ENCODE measurements at places on chromosomes 7 and 10. TPM values are rescaled to one million over a fixed set of nuclear protein-coding genes. Genes with fewer than 3 reads are reported as not detected.

CCDC3 gene
- 1.9 TPM for total RNA-seq

NUTM2D gene
- 4.4 TPM for total RNA-seq

CYP3A4 gene
- not detected for total RNA-seq

MKX gene
- 0.64 TPM for total RNA-seq

GRCh38 chr7:69518705-69519077, 79.6 kb upstream of the AUTS2 start:
- H3K36me3 ChIP-seq = no peaks in the 10 kb centered on the region
- no peak overlapping the region for H3K4me3 ChIP-seq
- H3K27me3 ChIP-seq = no peaks in the 10 kb centered on the region
- no peak for DNase-seq
- H3K27ac ChIP-seq = no peak overlapping the region
- no peaks in the 10 kb centered on the region for H3K4me1 ChIP-seq

DNA sequence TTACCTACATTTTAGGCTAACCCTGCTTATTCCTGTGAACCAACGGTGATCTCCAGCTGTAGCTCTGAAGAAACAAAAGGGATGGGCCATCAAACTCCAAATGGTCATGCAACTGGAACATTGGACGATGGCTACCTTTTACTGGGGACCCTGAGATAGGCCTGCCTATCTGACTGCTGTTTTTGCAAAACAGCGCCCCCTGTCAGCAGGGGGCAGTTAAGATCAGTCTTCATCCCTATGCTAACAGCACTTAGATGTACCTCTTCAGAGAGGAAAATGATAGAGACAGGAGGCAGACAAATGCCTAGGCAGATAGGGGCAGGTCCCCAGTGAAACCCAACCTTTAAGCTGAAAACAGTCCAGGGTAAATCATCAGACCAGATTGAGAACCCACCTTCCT, 1085.4 kb upstream of the SORCS1 start:
- no peaks in the 10 kb centered on the region for H3K36me3 ChIP-seq
- no peaks in the 10 kb centered on the region for H3K4me1 ChIP-seq
- DNase-seq = peak; percentile 2

DNA sequence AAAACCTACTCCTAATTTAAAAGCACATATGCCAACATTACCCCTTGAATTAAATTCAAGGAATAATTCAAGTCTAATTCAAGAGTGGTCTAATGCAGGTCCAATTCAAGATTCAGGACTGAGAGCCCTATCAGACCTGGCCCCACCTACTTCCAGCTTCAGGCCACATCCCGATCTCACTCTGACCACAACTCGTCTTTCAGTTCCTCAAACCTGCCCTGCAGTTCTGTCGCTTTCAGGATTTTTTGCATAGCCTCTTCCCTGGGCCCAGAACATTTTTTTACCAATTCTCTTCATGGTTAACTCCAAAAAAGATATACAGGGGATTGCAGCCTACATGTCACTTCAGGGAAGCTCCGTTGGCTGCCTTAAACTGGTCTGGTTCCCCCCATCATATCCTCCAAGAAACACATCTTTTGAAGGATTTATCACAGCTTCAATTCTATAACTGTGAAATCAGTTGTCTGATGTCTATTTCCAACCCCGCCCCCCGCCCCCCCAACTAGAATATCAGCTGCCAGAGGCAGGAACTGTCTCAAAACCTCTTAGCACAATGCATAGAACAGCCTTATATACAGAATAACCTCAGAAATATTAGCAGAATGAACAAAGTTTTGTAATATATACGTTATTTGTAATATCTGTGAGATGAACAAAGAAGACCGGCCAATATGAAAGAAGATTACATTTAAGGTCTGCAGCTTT, 20.8 kb downstream of the CCDC6 start:
- no peak overlapping the region for H3K4me3 ChIP-seq
- H3K36me3 ChIP-seq = 0 out of 2 replicates have a peak, but pooled peaks cover 2% of the 10 kb centered on the region
- no peak for DNase-seq
- H3K4me1 ChIP-seq = peaks cover 19% of the 10 kb centered on the region

DNA sequence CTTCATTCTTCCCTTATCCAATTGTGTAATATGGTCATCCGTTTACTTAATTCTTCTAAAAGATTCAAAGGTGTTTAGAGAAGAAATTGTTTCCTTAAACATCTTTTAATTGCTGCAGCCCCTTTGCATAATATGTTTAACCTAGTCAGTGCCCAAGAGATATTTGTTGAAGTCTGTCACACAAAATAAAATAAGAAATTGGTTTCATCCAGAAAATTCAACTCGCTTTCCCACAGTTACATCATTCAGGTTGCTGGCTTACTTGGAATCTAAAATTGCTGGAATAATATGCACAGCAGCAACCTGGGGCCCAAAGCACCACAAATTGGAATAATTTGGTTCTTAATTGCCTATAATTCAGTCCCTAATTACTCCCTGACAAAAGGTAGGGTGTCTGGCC, 155.1 kb upstream of the ETV1 start:
- no peaks in the 10 kb centered on the region for H3K36me3 ChIP-seq
- H3K27ac ChIP-seq = no peak overlapping the region
- H3K4me3 ChIP-seq = no peak overlapping the region
- no peaks in the 10 kb centered on the region for H3K27me3 ChIP-seq
- no peaks in the 10 kb centered on the region for H3K4me1 ChIP-seq
- DNase-seq = no peak

GRCh38 chr10:12180221-12180974, 15.3 kb downstream of the NUDT5 start:
- H3K27me3 ChIP-seq = no peaks in the 10 kb centered on the region
- H3K27ac ChIP-seq = no peak overlapping the region
- peaks cover 2% of the 10 kb centered on the region for H3K36me3 ChIP-seq
- no peaks in the 10 kb centered on the region for H3K4me1 ChIP-seq
- H3K4me3 ChIP-seq = no peak overlapping the region
- no peak for DNase-seq

DNA sequence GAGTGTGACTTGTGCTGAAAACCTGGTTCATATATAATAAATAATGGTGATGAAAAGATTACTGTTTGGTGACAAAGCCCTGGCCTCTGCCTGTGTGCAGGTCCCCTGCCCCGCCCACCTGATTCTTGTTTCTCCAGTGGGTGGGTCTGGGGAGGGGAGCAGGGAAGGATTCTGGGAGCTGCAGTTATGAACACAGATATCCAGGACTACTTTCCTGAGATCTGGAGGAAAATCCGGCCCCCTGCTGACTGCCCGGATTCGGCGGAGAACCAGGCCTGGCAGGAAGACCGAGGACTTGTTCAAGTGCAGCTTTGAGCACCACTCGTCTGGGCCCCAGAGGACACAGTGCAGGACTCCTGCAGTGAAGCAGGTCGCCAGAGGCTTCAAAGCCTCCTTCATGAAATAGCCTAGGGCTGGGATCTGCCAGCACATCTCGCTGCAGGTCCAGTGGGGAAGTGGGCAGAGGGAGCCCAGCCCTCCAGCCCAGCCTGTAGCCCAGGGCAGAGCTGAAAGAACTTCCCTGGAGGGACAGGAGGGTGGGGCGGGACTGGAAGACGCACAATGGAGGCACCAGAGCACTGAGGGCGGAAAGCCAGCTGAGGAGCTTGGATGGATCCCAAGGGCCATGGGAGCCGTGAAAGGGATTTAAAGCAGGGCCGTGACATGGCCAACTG, 7.0 kb downstream of the ATP6V0E2 start:
- no peak overlapping the region for H3K4me3 ChIP-seq
- DNase-seq = peak; percentile 30
- no peaks in the 10 kb centered on the region for H3K27me3 ChIP-seq
- no peak overlapping the region for H3K27ac ChIP-seq

- no peak overlapping the region for H3K27ac ChIP-seq
- H3K27me3 ChIP-seq = no peaks in the 10 kb centered on the region
- no peaks in the 10 kb centered on the region for H3K36me3 ChIP-seq
- no peaks in the 10 kb centered on the region for H3K4me1 ChIP-seq
- DNase-seq = no peak
These were observed 21.8 kb downstream of the ARHGAP19 start for GRCh38 chr10:97270523-97271154.

DNA sequence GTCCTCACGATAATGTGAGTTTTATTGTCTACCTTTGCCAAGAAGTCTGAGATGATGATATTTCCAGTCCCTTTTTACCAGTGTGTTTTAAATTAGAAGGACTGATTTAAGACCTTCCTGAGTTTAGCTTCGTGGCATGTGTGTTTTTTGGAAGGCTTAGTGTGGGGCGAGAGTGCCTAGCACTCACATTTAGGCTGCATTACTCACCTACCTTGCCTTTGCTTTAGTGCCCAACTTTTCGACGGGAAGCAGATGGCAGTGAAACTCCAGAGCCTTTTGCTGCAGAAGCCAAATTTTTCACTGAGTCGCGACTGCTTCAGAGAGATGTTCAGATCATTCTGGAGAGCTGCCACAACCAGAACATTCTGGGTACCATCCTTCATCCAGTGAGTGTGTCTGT, 50.9 kb downstream of the SND1 start:
- no peaks in the 10 kb centered on the region for H3K27me3 ChIP-seq
- no peak overlapping the region for H3K4me3 ChIP-seq
- peaks cover 1% of the 10 kb centered on the region for H3K36me3 ChIP-seq
- no peak overlapping the region for H3K27ac ChIP-seq
- H3K4me1 ChIP-seq = no peaks in the 10 kb centered on the region

GRCh38 chr10:129927351-129928120, 36.5 kb downstream of the EBF3 start:
- no peak overlapping the region for H3K4me3 ChIP-seq
- no peak overlapping the region for H3K27ac ChIP-seq
- DNase-seq = no peak
- H3K27me3 ChIP-seq = no peaks in the 10 kb centered on the region
- H3K36me3 ChIP-seq = no peaks in the 10 kb centered on the region
- H3K4me1 ChIP-seq = no peaks in the 10 kb centered on the region

DNA sequence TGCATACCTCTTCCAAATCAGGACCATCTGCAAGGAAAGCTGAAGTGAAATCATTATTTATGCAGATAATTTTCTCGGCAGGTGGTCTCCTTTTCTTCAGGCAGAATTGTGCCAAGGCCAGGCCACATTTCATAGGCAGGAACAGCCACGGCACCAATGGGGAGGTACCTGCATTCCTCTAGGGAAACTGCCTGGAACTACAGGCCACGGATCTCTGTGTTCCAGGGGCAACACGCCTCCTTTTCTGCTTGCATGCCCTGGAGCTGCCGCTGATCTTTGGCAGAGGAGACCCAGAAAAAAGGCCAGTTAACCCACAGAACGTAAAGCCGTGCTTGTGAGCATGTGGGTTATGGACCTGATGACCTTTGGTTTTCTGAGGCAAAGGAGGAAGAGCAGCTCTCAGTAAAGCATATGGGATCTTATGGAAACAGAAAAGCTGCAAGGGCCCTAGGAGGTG, 111.2 kb upstream of the KIAA1217 start:
- no peaks in the 10 kb centered on the region for H3K4me1 ChIP-seq
- no peak overlapping the region for H3K27ac ChIP-seq
- H3K4me3 ChIP-seq = no peak overlapping the region
- no peak for DNase-seq

GRCh38 chr7:85022064-85022697, 164.7 kb downstream of the SEMA3D start:
- DNase-seq = no peak
- no peaks in the 10 kb centered on the region for H3K36me3 ChIP-seq
- H3K27ac ChIP-seq = no peak overlapping the region

- peaks cover 45% of the 10 kb centered on the region for H3K4me1 ChIP-seq
- H3K4me3 ChIP-seq = no peak overlapping the region
- H3K36me3 ChIP-seq = no peaks in the 10 kb centered on the region
- no peak overlapping the region for H3K27ac ChIP-seq
- no peak for DNase-seq
These were observed 3.0 kb upstream of the PLAU start for GRCh38 chr10:73907841-73908517.

DNA sequence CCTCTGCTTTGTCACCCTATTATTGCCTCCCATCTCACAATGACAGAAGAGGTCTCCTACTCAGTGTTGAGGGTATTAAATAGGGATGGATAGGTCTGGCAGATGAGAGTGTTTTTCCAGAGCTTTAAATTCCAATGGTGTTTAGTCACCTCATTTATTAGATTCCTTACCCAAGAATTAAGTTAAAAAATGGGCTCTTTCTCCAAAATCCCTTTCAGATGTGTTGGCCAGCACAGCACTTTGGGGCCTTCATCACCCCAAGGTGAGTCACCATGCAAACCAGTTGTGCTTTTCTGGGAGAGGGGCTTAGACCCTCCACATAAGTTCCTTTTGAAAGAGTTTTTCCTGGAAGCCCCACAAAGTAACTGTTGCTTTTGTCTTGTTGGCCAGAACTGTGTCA, 78.4 kb downstream of the CYP26A1 start:
- H3K4me3 ChIP-seq = no peak overlapping the region
- no peak overlapping the region for H3K27ac ChIP-seq
- no peaks in the 10 kb centered on the region for H3K36me3 ChIP-seq
- DNase-seq = no peak
- no peaks in the 10 kb centered on the region for H3K4me1 ChIP-seq

DNA sequence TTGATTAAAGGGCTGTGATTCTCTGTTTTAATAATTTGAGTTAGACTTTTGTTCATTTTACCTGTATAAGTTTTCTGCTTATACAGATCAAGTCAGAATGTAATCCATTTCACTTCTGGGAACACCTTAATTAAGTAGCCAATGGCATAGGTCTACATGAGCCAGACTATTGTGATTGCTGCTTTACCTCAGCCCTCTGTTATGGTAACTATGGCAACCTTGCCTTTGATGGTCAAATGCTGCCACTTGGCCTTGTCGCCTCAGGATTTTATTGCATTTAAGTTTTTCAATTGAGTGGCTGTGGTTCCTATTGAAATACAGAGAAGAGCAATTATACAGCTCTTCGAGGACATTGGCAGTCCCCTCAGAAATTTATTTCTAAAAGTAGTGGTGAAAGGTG, 64.3 kb upstream of the TMEM106B start:
- no peak overlapping the region for H3K27ac ChIP-seq
- no peak overlapping the region for H3K4me3 ChIP-seq
- H3K27me3 ChIP-seq = no peaks in the 10 kb centered on the region
- no peaks in the 10 kb centered on the region for H3K36me3 ChIP-seq

GRCh38 chr7:23586159-23586558, 11.0 kb upstream of the CCDC126 start:
- no peaks in the 10 kb centered on the region for H3K36me3 ChIP-seq
- no peaks in the 10 kb centered on the region for H3K27me3 ChIP-seq
- H3K4me1 ChIP-seq = no peaks in the 10 kb centered on the region
- no peak overlapping the region for H3K27ac ChIP-seq
- H3K4me3 ChIP-seq = no peak overlapping the region

GRCh38 chr7:79185605-79186004, 267.9 kb downstream of the MAGI2 start:
- no peak for DNase-seq
- no peaks in the 10 kb centered on the region for H3K36me3 ChIP-seq
- no peak overlapping the region for H3K27ac ChIP-seq
- H3K27me3 ChIP-seq = no peaks in the 10 kb centered on the region

GRCh38 chr10:51204701-51205100, 130.4 kb downstream of the PRKG1 start:
- H3K4me1 ChIP-seq = no peaks in the 10 kb centered on the region
- H3K27ac ChIP-seq = no peak overlapping the region
- no peaks in the 10 kb centered on the region for H3K36me3 ChIP-seq
- no peaks in the 10 kb centered on the region for H3K27me3 ChIP-seq
- DNase-seq = no peak

GRCh38 chr7:130022623-130023175, 28.5 kb downstream of the ZC3HC1 start:
- H3K27ac ChIP-seq = no peak overlapping the region
- peaks cover 2% of the 10 kb centered on the region for H3K36me3 ChIP-seq
- no peak overlapping the region for H3K4me3 ChIP-seq
- no peaks in the 10 kb centered on the region for H3K27me3 ChIP-seq
- no peaks in the 10 kb centered on the region for H3K4me1 ChIP-seq

Measured in Caco-2 (cell line).